ENCODE measurements at places on chromosomes 13 and 19. TPM values are rescaled to one million over a fixed set of nuclear protein-coding genes. Genes with fewer than 3 reads are reported as not detected.

- no peak for DNase-seq
Measured at GRCh38 chr13:28273919-28274318, 135.6 kb downstream of the PAN3 start.

Gene SULT2A1
- not detected for total RNA-seq

GRCh38 chr19:55209693-55210472 lies 582 bp upstream of the PTPRH start:
- DNase-seq: no peak

Gene CEACAM19
- 0.86 TPM for total RNA-seq

- no peak for DNase-seq
Measured at GRCh38 chr13:88115976-88116375, 444.8 kb downstream of the SLITRK5 start.
